Renal pelvis (tissue), 12 donors: ENCODE measurements at places on chromosomes 13 and 19.

GRCh38 chr19:56721714-56722113 is 50.2 kb upstream of the ZNF835 start:
- DNase-seq = no peak

GRCh38 chr19:52351512-52351911 is 15.5 kb downstream of the ZNF610 start:
- DNase-seq = no peak

DNA sequence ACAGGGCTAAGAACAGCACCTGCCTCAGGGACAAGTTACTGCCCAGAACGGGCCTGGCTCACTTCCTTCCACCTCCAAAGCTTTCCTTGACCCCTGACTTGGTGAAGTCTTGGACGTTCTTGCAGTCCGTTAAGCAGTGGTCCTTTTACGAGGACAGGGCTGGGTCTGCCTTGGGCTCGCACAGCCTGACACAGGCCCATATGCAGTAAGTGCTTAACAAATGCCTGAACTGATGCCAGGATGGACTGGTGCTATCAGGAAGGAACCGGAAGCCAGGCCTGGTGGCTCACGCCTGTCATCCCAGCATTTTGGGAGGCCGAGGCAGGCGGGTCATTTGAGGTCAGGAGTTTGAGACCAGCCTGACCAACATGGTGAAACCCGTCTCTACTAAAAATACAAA is 1.8 kb upstream of the PLK5 start:
- DNase-seq = no peak

- DNase-seq = no peak
These were observed 15.9 kb downstream of the CBY2 start for GRCh38 chr13:45718063-45718462.

GRCh38 chr13:51550151-51550550 is 34.1 kb upstream of the WDFY2 start:
- no peak for DNase-seq
